Activated naive CD8-positive, alpha-beta T cell treated with anti-CD3 and anti-CD28 coated beads, Interleukin-2, amount 50 U/mL, for 16 hours (primary cell): ENCODE measurements at places on chromosomes 11 and 22.

- no peak for DNase-seq
These were observed 116.0 kb upstream of the ANO1 start for GRCh38 chr11:69962152-69962551.

- no peak for DNase-seq
These were observed 633.8 kb downstream of the DLG2 start for GRCh38 chr11:84993386-84993785.

DNA sequence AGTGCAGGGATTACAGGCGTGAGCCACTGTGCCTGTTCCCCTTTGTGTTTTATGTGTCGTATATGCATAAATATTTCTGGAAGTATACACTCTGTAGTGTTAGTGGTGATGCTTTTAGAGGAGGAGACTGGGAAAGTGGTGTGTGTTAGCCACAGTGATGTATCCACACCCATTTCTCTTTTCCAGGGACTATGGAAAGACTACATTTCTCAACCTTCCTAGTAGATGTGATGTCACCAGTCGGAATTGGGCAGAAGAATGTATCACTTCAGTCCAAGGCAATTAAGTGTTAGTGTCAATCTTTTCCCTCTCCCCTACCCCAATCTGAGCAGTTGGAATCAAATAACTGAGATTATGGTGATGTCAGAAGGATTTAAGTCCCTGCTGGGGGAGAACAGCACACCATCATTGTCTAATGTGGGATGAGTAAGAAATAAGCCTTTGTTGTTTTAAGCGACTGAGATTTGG is 5.8 kb upstream of the ATG16L2 start:
- no peak for DNase-seq

DNA sequence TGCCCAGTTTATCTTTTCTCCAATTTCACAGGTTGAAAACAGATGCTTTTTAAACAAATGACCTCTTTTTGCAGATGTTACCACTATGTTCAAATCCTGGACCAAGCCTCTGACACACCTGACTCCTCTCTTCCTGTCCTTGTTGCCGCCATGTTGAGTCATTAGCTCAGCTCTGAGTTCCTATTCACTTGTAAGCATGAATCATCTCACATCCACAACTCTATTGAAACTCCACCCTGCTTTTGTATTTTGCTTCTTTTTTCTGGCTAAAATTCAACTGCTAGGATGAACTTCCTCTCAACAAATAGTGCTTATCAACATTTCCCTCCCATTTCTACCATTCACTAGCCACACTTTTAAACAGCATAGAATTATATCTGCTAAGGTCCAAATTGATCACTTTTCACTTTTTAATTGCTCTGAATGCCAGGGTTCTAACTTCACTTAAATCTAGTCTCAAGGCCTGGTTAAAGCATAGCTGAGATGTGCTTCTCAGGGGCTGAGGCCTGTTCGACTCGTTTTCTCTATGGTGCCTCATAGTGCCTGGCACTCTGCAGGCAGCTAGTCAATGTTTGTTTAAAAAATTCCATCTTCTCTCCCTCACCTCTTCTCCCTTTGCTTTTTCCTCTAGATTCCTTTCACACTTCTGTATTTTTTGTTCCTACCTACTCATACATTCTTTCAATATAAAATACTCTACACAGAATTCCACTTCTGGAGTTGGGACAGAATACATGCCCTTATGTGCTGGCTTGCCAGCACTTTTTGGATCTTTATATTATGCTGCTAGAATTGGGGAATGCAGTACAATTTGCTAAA is 3.9 kb downstream of the JOSD1 start:
- no peak for DNase-seq

DNA sequence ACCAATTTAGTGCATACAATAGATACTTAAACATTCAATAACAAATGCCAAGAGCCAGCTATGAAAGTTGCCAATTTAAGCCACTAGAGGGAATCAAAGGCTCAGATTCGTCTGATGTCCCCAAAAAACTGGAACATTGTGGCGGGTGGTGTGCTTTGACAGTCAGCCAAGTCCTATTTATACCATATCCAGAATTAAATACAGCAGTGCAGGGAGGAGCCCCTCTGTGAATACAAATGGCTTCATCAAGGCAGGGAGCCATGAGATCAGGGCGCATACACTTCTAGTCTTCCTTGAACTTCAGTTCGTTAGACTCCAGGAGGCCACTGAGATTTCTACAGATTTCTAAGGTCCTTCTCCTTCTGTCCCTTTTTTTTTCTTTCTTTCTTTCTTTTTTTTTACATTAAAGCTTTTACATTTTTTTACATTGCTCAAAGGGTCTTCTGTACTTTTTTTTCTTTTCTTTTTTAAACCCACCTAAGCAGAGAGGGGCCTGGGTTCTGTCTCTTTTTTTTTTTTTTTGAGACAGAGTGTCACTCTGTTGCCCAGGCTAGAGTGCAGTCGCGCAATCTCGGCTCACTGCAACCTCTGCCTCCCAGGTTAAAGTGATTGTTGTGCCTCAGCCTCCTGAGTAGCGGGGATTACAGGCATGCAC is 41.5 kb upstream of the HSPA8 start:
- DNase-seq = no peak

DNA sequence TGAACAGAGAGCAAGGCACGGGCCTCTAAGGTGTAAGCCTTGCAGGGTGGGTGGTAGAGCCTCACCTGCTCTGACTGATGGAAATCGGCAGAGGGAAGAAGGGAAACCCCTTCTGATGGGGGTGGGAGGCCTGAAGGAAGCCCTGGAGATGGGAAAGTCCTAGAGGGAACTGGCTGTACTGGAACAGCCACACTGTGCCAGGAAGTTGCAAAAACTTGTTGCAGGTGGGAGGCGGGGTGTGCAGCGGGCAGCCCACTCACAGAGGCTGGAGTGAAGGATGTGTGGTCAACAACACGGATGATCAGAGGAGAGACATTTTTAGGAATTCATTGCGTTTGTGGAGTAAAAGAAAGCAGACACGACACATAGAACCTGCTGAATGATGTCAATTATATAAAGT is 91.3 kb downstream of the ZC3H12C start:
- DNase-seq = no peak

DNA sequence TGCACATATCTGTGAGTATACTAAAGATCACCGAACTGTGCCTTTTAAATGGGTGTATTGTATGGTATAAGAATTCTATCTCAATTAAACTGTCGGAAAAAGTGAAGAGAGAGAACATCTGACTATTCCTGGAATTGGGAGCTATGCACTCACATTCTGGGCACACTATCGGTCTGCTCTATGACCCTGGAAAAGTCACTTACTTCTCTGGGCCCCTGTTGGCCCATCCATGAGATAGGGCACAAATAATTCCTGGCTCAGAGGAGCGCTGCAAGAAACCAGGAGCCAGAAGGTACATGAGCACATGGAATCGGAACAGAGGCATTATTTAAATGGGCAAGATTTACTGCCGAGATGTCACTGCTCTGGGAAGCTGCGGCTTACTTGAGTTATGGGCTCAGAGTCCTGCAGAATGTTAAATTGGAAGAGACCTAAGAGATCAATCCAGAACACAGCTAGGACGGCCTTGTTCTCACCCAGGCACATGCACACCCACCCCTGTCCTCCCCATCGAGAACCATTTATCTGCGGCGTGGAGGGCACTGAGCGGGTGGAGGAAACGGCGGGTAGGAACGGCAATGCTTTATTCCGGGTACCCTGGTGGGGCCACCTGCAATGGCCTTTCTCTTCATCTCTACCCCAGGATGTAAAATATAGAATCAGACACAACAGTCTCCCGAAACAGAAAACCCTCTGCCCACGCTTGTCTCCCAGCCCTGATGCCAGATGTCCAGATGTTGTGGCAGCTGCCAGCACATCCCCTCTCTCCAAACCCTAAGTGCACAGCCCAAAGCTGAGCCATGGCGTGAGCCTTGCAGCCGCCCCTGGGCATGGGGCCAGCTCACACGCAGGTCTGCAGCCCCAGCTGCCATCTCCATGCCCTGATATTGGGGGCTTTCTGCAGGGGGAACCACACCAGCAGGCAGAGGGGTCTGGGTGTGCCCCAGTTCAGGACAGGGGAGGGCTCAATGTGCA is 142.4 kb downstream of the DSCAML1 start:
- DNase-seq = no peak

DNA sequence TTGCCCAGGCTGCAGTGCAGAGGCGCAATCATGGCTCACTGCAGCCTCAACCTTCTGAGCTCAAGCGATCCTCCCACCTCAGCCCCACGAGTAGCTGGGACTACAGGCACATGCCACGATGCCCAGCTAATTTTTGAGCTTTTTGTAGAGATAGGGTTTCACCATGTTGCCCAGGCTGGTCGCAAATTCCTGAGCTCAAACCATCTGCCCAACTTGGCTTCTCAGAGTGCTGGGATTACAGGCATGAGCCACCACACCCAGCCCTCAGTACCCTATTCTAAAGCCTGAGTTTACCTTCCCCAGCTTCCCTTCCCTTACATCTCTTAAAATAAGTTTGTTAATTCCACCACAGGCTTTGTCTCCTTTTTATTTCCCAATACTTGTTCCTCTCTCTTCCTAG is 59.1 kb downstream of the AMBRA1 start:
- no peak for DNase-seq

- DNase-seq = no peak
These were observed 59.2 kb downstream of the MED15 start for GRCh38 chr22:20566420-20567260.

GRCh38 chr11:11574373-11575287 is 47.2 kb downstream of the GALNT18 start:
- DNase-seq = no peak

GRCh38 chr11:86801364-86801763 is 1.0 kb downstream of the PRSS23 start:
- no peak for DNase-seq

GRCh38 chr22:50247748-50248147 is 2.9 kb upstream of the TUBGCP6 start:
- no peak for DNase-seq

DNA sequence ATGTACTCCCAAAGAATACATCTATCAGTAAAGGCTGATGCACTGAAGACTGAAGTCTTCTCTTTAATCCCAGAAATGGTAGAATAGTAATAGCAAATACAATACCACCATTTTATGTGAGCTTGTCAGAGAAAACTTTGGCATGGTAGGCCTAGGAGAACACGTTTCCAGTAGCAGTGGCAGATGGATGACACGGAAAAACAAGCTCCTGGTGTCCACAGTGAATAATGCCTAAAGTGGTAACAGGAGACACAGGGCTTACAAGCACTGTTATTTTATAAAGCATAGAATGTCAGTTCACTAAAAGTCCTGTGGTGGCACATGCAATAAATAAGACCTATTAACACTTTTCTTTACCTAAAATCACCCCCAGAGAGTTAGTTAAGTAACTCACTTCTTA is 277.6 kb downstream of the TTC28 start:
- DNase-seq = no peak

- DNase-seq = no peak
These were observed 60.3 kb downstream of the ATXN10 start for GRCh38 chr22:45731798-45732495.

GRCh38 chr11:36108881-36109589 is 165.2 kb downstream of the LDLRAD3 start:
- DNase-seq = no peak

DNA sequence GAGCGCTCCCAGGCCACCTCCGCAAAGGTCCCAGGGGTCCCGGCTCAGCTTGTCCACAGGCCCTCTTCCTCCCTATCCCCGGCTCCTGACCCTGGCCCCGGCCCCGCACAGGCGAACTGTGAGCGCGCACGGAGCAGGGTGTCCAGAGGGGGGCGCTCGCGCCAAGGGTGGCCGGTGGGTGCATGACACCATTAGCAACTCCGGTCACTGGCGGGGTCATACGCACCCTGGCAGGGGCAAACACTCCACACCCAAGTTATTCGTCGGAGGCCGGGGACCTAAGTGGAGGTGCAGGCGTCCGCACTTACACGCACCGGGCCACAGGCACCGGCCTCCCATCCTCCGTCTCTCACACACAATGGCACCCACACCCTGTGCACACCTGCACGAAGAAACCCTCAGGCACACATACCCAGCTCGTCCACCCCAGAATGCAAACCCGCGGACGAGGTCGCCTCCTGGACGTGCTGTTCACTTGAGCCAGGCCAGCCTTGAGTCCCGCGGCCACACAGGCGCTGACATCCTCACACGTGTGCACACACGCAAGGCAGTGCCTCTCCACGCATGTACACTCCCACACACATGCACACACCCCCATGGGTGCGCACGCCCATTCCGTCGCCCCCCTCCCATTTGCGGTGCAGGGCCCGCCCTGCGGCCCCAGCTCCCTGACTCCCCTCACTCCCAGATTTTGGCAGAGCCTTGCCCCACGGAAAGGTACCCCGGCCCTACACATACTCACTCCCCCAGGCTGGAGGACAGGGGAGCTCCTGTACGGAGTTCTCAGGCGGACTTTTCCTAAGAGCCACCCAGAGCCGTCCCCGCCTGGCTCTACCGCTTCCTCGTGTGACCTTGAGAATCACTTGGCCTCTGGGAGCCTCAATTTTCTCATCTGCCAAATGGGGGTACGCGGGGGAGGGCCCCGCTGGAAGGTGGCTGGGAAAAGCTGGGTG is at the start of gene RASGRP2:
Gene RASGRP2 (minus strand): TSS at position 552 of the 953 bp plus-strand sequence. CDS start 1,276 bp downstream, outside the sequence.
- peak; percentile 45 for DNase-seq

- DNase-seq = no peak
These were observed 514 bp downstream of the KRTAP5-9 start for GRCh38 chr11:71548716-71549151.

- no peak for DNase-seq
These were observed 11.3 kb downstream of the LGALS12 start for GRCh38 chr11:63517156-63517555.

- DNase-seq = no peak
These were observed 225.5 kb upstream of the CCDC90B start for GRCh38 chr11:83511646-83512045.
